CD4-positive, alpha-beta T cell (primary cell): ENCODE measurements at places on chromosomes 12 and 14. TPM values are rescaled to one million over a fixed set of nuclear protein-coding genes. Genes with fewer than 3 reads are reported as not detected.

DNA sequence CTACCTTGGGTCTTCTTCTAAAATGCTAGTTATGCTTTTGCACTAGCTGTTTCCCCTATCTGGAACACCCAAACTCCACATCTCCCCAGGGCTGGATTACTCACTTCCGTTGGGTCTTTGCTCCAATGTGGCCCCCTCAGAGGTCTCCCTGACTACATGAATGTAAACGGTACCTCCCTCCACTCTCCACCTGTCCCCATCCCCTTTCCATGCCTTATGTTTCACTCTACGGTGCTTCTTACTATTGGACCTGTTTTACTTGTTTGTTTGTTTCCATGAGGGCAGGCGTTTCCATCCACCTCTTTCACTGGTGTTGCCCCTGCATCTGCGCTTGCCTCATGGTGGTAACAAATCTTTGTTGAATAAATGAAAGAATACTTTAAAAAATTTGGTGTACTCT, 256.4 kb downstream of the SNAPC1 start:
- no peak for DNase-seq

GRCh38 chr12:47206450-47207339, 126.9 kb upstream of the AMIGO2 start:
- DNase-seq = no peak

- DNase-seq = no peak
Observed at GRCh38 chr14:56826214-56826613, 15.9 kb upstream of the OTX2 start.

DNA sequence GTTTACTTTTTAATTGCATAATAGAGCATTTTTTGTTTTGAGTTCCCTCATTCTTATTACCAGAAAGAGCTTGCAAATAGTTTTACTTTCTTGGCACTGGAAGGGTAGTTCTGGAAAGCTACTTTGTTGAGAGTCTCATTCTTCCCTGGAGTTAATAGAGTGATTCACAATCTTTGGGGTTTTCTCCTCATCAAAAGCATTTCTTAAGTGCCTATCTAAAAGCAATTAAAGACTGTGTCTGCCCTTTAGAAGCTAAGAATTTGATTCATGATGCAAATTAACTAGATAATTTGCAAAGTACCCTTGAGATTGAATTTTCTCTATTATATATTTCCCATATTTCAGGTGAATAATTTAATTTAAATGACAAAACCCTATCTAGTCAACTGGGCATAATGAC, 8.1 kb upstream of the BMAL2 start:
- no peak for DNase-seq

- DNase-seq = no peak
Observed at GRCh38 chr12:132071040-132071810, 72.9 kb downstream of the DDX51 start.

DNA sequence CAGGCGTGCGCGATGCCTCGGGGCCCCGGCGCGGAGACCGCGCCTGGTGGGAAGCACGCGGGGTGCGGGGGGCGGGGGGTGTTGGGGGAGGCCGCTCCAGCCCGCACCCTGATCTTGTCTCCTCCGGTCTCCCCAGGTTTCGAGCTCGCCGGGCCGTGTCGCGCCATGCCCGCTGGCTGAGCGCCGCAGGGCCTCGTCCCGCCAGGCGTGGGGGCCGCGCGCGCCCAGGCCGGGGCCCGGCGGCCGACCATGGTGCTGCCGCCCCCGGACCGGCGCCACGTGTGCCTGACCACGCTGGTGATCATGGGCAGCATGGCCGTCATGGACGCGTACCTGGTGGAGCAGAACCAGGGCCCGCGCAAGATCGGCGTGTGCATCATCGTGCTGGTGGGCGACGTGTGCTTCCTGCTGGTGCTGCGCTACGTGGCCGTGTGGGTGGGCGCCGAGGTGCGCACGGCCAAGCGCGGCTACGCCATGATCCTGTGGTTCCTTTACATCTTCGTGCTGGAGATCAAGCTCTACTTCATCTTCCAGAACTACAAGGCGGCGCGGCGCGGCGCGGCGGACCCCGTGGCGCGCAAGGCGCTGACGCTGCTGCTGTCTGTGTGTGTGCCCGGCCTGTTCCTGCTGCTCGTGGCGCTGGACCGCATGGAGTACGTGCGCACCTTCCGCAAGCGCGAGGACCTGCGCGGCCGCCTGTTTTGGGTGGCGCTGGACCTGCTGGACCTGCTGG, 2.4 kb downstream of the TMEM121 start:
- no peak for DNase-seq

DNA sequence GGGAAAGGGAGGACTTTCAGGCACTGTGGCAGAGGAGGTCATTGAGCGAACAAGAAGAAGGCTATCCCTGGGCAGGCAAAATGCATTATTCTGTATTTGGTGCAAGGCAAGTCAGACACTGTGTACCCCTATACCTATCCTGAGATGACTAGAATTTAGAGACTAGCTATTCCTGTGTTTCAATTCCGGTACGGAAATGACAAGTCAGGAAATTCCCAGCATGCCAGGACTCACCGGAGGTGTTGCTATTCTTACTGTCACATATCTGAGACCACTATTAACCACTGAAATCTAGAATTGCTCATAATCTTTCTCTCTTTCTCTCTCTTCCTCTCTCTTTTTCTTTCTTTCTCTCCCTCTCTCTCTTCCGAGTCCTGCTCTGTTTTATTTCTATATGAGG, 297.1 kb downstream of the PDZRN4 start:
- no peak for DNase-seq

DNA sequence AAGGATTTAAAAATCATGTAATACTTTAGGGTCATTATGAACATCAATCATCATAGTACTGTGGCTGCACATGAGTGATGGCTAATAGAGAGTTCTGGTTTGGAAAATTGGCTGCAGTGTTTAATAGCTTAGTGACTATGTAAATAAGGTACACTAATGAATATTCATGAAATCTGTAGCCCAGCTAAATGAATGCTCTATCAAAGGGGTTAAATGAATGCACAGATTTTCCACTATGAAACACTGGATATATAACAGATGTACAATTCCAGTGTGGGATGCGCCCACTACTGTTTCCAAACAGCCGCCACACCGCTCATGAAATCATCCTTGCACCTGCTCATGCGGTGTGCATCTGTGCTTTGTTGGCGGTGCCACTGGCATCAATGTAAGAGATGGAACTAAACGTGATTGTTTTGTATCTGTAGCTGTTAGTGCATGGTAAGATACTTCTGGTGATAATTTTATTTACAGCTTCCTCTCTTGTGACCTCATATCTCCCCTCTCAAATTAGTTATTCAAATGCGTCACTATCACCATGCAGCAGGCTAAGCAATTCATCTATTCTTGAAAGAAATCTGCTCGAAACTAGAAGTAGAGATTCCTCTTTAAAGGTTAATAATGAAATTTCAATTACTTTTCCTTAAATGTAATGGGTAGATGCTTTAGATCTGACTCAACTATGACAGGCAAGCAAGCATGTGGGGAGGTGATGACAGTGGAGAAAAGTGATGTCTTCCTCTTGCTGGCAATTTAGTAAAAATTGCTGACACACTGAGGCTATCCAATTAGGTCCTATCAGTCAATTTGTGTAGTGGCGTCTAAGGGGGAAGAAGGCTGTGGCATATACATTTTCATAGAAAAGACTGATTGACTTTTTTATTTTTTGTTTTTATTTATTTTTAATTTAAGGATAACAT, 433.6 kb downstream of the AEBP2 start:
- no peak for DNase-seq

NXPH4 gene
- not detected for total RNA-seq

NGB gene
- not detected for total RNA-seq

KLRC1 gene
- total RNA-seq = not detected
